ENCODE measurements at places on chromosomes 6 and 20.

DNA sequence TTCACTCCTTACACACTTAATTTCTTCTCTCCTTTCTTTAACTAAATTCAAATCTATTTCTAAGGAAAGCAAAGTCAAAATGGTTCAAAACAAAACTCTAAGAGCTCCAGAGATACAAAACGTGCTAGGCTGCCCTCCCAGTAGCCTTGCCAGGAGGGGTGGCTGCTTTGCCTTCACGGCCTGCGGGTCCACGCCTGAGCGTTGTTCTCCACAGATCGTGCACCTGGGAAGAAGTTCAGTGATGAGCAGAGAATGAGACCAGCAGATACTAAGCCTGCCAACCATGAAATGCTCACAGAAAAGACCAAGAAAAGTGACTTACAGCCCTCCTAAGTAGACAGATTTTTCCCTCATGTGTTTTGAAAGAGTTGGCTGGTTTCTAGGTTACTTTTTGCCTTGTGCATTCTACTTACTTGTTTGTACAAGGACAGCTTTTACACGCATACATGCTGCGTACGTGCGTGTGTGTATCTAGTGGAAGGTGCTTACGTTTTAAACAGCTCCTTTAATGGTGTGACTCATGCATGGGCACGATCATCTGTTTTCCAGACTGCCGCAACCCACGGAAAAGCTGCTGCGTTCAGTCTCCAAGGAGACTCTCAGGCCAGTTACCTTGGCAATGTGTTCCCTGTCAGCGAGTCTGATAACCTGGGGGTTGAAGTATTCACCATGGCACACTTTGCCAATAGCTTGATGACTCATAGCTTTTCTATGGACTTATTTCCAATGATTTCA, 32.4 kb upstream of the PBOV1 start:
- DNase-seq, result no peak

DNA sequence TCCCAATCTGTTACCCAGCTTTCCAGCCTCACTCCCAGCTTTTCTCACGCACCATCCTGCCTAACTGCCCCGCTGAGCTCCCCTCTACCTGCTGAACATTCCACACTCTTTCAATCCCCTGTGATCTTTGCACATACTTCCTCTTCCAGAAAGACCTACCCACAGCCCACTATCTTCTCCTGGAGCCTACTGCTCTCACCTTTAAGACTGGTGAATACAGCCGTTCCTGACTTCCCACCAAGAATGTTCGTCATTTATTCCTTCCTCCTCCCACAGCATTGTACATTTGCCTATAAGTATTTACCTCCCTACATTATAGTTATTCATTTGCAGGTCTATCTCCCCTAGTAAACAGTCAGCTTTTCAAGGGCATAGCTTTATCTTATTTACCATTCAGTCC, 61.9 kb upstream of the MBOAT1 start:
- DNase-seq, result no peak

DNA sequence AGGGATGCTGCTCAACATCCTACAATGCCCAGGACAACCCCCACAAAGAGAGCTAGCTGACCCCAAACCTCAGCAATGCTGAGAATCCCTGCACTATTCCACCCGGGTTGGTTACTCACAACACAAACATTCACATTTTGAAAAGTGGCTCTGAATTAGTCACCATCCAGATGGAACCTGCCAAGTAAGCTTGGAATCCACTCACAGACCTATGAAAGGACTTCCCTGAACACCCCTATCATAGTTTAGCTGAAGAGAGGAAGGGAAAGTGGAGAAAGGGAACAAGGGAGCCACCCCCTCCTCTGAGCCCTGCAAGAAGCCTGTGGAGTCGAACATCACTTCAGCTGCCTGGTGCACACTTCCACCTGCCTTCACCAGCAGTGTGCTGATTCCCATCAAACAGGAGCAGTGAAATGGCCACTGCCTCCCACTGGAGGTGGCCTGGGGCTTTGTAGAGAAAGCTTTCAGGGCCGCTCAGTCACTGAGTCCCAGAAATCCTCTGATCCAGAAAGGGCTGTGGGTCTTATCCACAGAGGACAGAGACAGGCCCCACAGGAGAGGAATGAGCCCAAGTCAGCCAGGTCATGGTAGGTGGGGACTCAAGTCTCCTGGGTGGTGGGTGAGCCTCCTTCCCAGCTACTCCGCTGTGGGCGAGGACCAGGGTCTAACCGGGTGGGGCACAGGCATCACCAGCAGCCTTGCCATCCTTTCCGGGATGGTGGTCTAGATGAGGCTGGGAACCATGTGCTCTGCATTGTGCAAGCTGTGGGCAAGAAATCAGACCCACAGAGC, 203.7 kb downstream of the SYNDIG1 start:
- DNase-seq, result no peak

DNA sequence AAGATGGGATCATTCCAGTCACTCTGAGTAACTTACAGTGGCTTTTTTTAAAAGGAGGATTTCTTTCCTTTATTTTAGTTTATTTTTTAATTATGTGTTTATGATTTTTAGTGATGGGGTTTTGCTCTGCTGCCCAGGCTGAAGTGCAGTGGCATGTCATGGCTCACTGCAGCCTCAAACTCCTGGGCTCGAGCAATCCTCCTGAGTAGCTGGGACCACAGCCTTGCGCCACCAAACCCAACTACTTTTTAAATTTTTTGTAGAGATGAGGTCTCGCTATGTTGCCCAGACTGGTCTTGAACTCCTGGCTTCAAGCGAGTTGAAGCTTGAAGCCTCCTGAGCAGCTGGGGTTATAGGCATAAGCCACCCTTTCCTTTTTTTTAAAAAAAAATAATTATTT, 31.8 kb upstream of the PHACTR3 start:
- no peak for DNase-seq

DNA sequence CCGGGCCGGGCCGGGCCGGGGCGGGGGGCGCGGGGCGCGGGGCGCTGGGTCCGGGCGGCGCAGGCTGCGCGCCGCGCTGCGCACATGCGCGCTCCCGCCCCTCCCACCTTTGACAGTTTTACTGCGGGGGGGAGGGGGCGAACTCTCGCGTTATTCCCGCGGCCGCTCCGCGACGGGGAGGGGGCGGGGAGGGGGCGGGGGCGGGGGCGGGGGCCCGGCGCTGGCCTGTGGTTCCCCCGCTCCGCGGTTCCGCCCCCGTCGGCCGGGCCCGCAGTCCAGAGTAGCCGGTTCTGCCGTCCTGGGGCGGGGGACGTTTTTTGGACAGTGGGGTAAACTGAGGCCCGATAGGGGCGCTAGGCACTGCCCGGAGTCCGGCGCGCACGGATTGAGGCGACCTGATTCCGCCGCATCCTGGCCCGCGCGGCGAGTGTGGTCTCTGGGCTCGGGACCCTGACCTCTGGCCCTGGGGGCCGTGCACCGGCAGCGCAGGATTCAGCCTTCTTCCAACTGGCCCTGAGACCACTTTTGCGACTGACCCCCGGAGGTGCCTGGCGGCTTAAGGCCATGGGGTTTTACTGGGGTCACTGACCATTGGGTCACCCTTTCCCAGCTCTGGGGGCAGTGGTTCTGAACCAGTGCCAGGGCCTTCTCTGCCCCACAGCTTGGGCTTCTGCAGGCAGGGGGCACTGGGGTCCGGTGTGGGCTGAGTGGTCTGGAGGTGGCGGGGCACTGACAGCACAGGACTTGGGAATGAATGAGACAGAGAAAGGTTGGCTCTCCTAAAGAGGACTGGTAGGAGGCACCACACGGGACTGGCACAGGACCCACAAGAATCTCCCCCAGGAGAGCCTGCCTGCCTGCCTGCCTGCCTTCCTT, at the start of gene ZNF512B:
TSS of gene ZNF512B (minus strand) at position 93 of the 876 bp plus-strand sequence. CDS start 1,980 bp downstream, outside the sequence.
- peak; percentile 57 for DNase-seq

DNA sequence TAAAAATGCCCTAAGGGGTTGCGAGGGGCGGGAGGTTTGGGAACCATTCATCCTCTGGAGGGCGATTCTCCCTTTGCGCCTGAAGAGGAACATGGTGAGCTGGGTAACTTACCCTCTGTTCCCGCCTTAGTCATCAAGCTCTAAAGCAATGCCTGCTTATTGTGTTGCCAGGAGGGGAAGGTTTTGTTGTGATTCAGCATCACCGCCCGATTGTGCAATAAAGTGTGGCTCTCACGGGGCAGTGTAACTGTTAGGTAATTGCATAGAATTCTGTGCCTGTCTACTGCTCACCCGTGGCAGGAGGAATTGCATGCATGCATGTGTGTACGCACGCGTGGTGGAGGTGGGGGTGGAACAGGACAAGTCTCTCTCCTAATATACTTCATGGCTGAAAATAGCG, 95.5 kb upstream of the AGPAT4 start:
- DNase-seq, result no peak
